Fibroblast of lung (primary cell): ENCODE measurements at places on chromosomes 12 and 14. TPM values are rescaled to one million over a fixed set of nuclear protein-coding genes. Genes with fewer than 3 reads are reported as not detected.

DNA sequence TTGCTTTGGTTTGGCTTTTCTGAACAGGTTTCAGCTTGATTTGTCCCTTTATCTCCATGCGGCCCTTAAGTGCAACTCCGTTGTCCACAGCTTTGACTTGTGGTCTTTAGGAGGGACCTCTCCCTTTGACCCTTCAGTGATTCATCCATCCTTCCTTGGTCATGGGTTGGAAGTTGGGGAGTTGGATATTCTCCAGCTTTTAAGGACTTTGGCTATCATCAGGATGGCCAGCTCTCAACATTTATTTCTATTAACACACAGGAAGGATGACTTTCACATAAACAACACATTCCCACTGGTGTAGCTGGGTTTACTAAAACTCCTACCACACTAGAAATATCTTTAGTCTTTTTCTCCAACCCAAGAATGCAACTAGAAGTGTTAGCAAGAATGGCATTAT is 50.9 kb upstream of the E2F7 start:
- DNase-seq = peak; percentile 80

- no peak for DNase-seq
Observed at GRCh38 chr14:97295108-97295710, 498.0 kb downstream of the VRK1 start.

DNA sequence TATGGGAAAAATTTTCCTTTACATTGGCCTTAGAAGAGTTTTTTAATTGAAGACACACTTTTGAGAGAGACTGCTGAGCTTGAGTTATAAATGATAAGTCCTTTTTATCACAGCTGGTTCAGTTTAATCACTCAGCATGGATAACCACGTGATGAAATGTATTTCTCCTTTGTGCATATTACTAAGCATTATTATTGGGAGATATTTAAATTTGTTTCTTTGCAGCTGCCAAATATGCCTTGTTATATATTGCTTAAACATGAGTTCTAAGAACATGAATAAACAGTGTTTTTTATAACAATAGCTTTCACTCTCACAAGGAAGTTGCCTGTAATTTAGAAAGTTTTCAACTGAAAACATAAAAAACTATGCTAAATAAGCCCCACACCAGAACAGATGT is 293.5 kb upstream of the LRFN5 start:
- no peak for DNase-seq

DNA sequence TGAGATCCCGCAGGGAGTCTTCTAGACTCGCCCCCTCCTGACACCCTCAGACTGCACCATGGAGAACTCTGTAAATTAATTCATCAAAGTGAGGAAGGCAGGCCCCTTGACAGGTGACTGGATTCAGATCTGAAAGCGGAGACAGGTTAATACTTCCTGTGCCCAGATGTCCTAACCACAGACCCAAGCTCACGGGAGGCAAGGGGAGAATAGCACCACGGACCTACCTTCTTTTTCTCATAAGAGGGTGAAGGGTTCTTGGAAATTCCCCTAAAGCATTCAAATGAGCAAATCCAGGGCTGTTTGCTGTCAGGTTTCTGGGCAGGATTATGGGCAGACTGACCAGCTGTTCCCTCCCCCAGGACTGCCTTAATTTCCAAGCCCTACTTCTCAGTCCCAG is 170.0 kb downstream of the ZFP36L1 start:
- DNase-seq = no peak

GRCh38 chr14:71552809-71553208 is 379.4 kb upstream of the RGS6 start:
- no peak for DNase-seq

Gene EPYC
- total RNA-seq = not detected in 2 replicates

Gene NUMB
- 21.3 and 36.0 TPM in 2 replicates for total RNA-seq
